Mucosa of descending colon (tissue), 3 donors: ENCODE measurements at places on chromosomes 3 and 15. TPM values are rescaled to one million over a fixed set of nuclear protein-coding genes. Genes with fewer than 3 reads are reported as not detected.

DNA sequence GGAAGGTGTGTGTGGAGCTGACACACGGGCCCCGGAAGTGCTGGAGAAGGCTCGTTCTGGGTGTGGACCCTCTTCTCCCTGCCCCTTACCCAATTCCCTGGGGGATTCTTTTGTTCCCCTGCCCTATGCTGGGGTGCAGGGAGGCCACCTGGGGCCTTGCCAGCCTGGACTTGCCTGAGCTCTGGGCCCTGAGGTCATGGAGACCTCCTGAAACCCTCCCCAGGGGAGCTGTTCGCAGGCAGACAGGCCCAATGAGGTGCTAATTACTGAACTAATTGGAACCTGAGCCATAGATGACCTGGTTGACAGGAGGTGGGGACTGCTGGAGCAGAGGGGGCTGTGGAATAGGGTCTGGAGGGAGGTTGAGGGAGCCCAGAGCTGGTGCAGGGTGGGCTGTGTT is 9.4 kb upstream of the C15orf39 start:
- no peak for DNase-seq

DNA sequence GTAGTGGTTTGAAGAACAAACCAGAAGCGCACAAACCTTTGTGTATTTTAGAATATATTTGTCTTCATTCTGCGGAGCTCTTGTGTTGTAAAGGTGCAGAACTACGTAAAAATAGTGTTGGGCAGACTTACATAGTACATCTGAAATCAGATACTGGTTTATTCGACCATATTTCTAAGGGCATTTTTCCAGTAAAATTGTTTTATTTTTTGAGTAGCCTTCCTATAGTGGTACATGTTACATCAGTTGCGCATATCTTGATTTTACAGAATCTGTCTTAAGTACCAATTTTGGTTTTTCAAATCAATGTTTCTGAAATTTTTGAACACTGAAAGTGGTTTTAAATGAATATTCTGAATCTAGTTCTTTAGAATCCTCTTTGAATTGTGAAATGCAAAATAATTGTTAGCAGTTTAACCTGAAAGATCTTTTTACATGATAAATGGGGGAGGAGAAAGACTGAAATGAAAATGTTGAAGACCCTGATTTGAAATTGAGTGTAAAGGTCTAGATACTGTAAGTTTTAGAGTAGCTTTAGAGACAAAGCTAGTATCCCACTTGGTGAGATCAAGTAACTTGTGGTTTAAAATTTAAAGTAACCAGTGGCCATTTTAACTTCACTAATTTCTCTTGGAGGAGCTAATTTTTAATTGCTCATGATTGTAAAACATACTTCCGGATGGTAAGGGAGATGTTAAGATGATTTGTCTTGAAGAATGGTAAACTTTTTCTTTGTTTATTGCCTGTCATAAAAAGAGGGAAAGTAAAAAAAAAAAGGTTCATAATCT is 15.5 kb upstream of the CHD2 start:
- no peak for DNase-seq

- no peak for DNase-seq
Observed at GRCh38 chr15:60395276-60396011, 2.3 kb downstream of the ANXA2 start.

DNA sequence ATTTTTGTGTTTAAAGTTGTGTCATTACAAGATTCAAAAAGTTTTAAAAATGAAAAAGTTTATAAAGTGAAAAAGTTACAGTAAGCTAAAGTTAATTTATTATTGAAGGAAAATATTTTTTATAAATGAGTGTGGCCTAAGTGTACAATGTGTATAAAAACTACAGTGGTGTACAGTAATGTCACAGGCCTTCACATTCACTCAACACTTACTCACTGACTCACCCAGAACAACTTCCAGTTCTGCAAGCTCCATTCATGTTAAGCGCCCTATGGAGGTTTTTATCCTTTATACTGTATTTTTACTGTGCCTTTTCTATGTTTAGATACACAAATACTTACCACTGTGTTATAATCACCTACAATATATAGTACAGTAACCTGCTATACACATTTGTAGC is 76.3 kb downstream of the DTWD1 start:
- no peak for DNase-seq

GRCh38 chr3:134802428-134803050 is 7.5 kb downstream of the EPHB1 start:
- DNase-seq: no peak

GRCh38 chr3:101011136-101011535 is 17.9 kb upstream of the ABI3BP start:
- no peak for DNase-seq

GPR156 gene
- total RNA-seq: not detected

ATRIP gene
- 6.2 TPM for total RNA-seq

C3orf22 gene
- not detected for total RNA-seq

GOLGA6L4 gene
- total RNA-seq: 3.7 TPM
